Stimulated activated naive CD8-positive, alpha-beta T cell treated with anti-CD3 and anti-CD28 coated beads, Interleukin-15, amount 100 ng/mL, for 72 hours (primary cell): ENCODE measurements at places on chromosomes 7 and 10.

DNA sequence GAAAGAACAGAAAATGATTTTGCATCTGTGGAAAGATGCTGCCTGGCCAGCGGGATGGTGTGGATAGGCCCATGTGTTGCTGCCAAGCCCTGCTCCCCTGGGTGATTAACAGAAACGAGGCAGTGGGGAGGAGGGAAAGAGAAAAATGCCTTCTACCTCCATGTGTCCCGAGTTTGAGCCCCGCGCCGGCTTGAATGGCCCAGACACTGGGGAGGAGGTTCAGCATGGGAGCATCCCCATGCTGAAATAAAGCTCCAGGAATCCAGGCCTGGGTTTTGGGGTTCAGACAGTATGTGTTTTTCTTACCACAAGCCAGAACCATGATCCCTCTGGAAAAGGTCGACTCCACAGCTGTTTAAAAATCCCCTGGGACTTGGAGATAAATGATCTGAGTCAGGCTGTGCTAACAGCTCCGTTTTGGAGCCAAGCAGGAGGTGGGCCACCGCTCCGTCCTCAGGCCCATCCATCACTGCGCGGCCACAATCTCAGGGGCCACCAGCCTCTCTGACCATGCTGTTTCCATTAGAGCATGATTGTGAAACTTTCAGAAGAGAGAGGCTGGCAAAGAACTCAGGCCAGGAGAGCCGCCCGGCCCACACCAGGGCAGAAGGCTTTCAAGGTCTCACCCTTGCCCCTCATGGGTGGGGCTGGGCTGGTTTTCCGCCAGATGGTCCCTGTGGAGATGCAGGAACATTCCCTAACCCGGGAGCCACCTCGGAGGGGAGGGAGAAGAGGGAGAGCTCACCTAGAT, 299.7 kb downstream of the ZEB1 start:
- no peak for DNase-seq

- no peak for DNase-seq
These were observed 68.6 kb downstream of the CALD1 start for GRCh38 chr7:134847851-134848588.

DNA sequence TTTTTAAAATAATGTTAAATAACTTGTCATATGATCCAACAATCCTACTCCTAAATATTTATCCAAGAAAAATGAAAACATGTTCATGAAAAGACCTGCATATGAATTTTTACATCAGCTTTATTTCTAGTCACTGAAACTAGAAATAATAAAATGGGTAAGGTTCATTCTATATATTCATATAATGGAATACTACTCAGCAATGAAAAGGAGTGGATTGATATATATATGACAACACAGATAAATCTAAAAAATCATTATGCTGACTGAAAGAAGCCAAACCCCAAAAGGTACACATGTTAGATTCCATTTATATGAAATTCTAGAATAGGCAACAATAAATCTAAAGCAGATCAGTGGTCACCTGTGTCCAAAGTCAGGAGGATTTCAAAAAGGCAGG, 84.9 kb upstream of the PCBD1 start:
- DNase-seq: no peak

- no peak for DNase-seq
These were observed 47.1 kb downstream of the NXPH1 start for GRCh38 chr7:8480527-8480926.

DNA sequence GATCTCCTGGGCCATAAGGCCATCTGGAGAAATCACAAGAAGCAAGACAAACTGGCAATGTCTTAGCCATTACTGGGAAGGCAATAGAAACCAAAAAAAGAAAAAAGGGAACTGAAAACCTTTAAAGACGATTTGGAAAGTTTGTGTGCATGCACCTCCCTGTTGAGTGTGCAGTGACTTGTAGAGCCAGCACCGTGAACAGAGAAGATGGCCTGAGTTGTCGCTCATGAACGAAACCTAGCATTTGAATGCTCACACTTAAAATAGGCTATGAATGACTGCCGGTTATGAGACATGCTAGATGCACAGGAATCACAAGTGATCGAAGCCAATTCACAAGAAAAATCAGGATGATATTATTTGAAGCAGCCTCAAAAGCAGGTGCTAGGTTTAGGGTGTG, 151.3 kb upstream of the ADO start:
- DNase-seq: no peak

GRCh38 chr7:5439572-5440496, 16.2 kb upstream of the TNRC18 start:
- DNase-seq: no peak

DNA sequence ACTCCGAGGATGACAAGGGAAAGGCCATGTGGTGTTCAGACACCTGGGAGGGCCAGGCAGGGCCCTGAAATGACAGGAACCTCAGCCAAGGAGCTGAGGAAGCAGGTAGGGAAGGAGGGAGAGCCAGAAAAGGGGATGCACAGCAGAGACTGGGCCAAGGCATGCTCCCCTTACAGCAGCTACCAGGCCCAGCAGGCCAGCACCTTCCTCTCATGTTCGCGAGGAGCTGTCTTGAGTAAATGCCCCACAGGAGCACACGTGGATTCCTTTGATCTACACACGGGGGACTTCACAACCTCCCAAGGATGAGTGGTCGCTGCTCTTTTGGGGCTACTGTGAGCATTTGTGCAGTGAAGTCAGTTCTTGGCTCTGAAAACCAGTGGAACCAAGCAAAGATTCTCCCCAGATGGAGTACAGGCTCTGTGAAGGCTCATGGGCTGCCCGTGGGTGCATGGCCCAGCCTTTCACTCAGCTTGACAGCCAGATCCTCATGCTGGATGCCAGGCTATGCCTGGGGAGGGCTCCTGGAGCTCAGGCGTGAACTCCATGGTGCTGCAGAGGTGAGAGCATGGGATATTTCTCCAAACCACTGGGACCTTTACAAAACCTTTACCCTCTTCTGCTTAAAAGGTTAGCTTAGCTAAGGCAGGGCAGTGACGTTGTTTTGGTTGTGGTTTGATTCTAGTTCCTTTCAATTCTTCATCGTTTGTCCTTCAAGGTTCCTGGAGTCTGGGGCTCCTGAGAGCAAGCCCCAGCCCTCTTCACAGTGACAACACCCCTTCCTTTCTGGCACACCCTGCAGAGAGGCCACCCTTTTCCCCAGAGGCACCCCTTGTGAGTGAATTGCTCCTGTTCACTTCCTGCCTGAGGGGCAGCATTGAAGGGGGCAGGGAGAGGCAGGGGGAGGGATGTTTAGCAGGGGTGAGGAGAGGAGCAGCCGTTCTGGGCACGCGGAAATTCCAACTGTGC, 74.2 kb upstream of the ZPBP start:
- DNase-seq: peak; percentile 28

- DNase-seq: peak; percentile 74
These were observed at the start of gene ZSWIM8 for GRCh38 chr10:73785211-73785720. Gene ZSWIM8, plus strand, starts transcription at chr10:73785606. Its CDS starts 273 bp downstream, at chr10:73785879.

GRCh38 chr7:17013204-17013603, 131.4 kb upstream of the AGR3 start:
- no peak for DNase-seq

DNA sequence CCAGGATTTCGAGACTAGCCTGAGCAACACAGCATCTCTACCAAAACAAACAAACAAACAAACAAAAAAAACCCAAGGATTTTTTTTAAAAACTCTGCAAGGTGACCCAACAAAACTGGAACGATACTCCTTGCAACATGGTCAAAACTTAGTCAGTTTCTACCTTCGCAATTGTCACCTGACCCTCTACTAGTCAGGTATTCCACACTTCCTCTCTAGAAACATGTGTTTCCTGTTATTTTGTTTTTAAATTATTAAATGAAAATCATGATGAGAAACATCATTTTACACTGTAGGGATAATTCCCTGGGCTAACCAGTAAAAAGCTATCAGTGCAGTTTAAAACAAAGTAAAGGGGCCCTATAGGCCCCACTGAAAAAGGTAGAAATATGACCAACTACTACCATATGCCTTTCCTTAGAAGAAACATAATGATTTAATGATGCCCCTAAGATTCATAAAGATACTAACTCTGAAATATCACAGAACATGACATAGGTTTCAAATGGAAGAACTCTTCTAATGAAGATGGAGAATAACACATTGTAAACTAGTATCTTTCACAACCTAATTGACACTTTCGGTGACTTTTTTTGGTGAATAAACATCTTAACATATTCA, 8.7 kb downstream of the BRAF start:
- no peak for DNase-seq

DNA sequence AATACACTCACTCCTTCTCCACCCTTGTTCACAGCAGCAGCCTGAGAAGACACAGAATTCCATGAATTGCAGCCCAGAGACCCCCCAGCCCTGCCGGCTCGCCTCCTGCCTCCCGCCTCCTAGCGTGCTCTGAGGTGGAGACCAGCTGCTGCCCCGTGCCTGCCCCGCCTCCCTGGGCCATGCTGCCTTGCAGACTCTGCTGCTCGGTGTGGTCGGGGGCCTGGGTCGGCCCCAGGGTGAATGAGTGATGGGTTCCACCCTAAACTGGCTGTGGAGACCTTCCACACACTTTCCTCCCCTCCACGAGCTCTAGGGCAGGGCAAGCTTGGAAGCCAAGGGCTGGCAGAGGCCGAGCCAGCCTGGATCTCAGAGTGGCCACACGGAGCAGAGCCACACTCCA, 479.3 kb downstream of the DNAJB6 start:
- no peak for DNase-seq

GRCh38 chr10:71970331-71970730, 6.1 kb downstream of the CHST3 start:
- DNase-seq: no peak

GRCh38 chr7:110852156-110852940, 238.6 kb upstream of the LRRN3 start:
- DNase-seq: no peak

DNA sequence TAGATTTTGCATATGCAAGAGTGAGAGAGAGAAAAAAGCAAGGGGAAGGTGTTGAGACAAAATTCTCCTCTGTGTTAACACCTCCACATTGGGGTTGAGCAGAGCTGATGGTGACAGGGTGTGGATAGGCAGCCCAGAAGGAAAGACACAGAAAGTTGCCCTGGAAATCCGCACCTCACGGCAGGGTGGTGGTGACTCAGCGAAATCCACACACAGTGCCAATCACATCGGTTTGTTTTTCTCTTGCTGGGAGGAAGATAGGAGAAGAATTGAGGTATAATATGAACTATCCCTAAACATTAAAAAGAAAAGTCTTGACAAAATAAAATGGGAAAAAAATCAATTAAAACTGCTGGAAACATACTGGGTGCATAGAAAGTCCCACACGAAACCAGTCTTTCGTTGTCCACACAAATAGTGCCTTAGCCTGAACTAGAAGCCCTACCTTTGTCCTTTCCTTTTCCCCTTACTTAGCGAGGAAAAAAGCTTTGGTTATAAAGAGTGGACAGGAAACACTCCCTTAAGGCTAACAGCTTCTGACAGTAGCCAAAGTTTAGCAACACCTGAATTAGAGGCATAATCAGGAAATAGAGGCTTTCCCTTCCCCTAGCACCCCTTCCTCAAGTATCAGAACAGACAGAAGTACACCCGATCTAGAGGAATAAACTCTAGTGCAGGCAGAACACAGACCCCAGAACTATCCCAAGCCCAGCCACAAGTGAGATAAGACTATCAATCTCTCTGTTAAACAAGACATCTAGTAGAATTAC, 39.2 kb upstream of the DNAJC1 start:
- no peak for DNase-seq

GRCh38 chr7:29946428-29947186, 43.0 kb downstream of the SCRN1 start:
- no peak for DNase-seq

- DNase-seq: no peak
These were observed 573.4 kb upstream of the C7orf33 start for GRCh38 chr7:148017126-148017525.

DNA sequence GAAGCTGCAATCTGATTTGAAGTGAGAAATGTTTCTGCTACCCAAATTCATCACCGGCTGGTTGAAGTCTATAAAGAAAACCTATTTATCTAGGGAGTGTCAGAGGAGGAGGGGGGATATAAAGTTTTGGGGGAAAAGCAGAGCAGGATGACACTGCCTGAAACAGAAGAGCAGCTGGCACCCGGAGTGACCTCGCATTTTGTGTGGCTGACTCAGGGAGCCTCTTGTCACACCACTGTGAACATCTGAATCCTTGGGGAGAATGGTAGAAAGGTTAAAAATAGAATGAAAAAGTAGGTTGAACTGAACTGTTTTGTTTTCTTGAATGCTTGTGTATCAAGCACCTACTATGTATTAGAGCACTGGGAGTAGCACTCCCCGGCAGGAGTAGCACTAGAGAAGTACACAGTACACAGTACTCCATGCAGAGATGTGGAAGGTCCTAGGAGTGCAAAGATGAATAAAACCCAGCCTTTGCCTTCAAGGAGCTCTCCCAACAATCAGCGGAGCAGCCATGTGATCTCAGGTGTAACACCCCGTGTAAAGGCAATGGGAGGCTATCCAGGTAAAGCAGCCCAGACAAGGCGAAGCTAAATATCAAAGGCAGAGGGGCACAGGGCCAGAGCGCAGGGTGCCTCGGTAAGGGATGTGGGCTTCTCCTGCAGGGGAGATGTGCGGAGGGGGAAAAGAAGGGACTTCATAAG, 13.5 kb downstream of the CRTAC1 start:
- DNase-seq: no peak

DNA sequence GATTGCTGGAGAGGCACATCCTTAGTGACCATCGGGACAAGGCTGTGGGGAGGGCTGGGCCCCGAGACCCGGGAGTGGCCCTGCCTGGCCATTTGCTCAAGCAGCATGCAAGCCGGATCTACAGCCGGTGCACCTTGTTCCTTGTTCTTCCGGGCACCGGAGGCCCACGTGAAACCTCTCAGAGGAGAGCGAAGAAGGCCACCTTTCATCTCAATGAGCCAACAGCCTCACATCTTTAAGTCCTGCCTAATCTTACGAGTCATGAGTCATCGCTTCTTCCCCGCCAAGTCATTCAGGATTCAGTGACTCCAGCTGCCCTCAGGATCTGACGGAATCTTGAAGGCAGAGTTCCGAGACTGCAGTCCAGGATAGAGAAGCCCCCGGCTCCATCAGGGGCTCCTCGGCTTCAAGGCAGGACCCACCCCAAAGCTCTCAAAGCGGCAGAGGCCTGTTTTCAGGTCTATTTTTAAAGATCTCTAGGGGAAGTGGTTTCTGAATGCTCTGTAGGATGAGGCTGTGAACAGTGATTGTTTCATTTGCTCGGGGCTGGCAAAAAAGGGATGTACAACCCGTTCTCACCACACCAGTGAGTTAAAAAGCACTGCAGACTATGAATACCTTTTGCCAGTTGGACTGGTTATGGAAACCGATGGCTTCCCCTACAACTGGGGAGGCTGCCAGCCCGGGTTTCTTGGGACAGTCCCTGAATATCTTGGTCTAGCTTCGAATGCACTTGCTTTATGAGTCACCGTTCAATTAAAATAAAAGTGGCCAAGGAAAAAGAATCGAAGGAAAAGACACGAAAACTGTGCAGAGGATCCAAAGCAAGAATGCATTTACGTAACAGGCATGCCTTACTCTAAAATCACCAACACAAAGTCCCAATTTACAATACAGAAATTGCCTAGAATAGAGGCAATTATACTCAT, 57.2 kb upstream of the ECHDC3 start:
- DNase-seq: peak; percentile 60
